ENCODE measurements at places on chromosomes 7 and 10.

- peak; percentile 65 for DNase-seq
Observed at GRCh38 chr7:27064159-27064558, 31.6 kb downstream of the HOXA1 start.

DNA sequence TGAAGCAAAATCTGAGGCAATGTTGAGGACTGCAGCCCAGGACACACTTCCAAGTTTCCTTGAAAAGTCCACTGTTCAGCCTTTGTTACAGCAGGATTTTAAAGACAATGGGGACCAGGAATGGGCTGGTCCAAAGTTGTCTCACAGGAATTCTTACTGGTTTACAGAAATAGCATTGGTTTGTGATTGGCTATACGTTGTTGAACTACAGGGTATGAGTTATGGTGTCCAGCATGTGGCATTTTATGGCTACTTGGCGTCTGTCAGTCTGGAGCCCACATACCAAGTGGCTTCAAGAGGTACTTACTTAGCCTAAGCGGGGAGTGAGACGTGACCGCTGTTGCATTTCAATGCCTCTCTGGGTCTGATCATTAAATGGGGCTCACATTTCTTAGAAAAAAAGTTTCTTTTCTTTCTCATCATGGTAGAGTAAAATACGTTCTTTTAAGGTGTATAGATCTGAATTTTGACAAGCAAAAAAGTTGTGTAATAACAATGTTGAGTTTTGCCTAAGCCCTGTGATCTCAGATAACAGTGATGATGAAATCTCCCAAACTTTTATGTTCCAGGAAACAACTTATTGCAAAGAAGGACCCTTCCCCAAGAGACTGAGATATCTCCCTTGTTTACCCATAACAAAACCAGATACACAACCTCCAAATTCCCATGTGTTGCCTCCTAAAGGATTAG is 100.0 kb upstream of the TRIM24 start:
- no peak for DNase-seq

- no peak for DNase-seq
Observed at GRCh38 chr7:158175779-158176178, 411.8 kb downstream of the PTPRN2 start.

- no peak for DNase-seq
Observed at GRCh38 chr10:88987243-88987725, 3.3 kb upstream of the FAS start.

DNA sequence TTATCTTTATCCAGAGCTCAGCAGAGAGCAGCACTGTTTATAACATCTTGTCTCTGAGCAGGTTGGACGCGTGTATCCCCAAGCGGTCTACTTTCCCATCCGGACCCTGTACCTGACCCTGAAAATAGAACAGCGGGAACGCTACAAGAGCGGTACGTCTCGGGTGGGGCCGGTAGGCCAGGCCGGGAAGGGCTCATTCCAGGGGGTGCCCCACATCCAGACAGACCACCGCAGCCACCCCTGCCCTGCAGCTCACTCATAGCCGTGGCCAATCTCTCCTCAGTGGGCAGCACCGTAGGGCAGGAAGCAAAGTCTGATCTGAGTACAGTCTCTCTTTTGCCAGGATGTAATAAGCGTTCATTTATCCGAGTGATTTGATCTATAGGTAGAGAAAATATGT is 113.7 kb downstream of the TRRAP start:
- DNase-seq, result no peak

- peak; percentile 37 for DNase-seq
Observed at GRCh38 chr7:92751902-92752901, 84.2 kb downstream of the CDK6 start.

- DNase-seq, result no peak
Observed at GRCh38 chr7:29557954-29558353, 5.7 kb upstream of the PRR15 start.

DNA sequence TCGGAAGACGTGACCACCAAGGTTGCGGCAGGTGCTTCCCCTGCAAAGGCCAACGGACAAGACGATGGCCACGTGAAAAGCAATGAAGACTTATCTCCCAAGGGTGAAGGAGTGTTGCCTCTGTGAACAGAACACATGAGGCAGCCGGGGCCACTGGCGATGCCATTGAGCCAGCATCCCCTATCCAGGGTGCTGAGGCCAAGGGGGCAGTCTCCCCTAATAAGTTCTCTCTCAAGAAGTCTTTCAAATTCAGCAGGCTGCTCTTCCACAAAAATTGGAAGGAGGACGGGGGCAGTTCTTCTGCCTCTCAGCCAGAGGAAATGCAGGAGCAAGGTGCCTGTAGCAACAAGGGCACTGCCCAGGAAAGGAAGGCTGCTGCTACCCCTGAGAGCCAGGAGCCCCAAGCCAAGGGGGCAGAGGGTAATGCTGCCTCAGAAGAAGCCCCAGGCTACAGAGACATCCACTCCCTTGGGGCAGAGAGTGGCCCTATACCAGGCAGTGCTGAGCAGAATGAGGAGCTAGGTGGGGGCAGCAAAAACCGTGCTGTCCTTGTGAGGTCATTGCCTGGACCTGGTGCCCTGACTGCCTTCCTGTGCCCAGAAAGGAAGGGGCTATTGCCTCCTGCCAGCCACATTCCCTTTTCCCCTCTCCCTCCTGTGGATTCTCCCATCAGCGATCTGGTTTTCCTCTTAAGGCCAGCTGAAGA is 17.3 kb downstream of the NT5C2 start:
- DNase-seq, result no peak

- no peak for DNase-seq
Observed at GRCh38 chr7:31919678-31920369, 150.4 kb downstream of the PDE1C start.

DNA sequence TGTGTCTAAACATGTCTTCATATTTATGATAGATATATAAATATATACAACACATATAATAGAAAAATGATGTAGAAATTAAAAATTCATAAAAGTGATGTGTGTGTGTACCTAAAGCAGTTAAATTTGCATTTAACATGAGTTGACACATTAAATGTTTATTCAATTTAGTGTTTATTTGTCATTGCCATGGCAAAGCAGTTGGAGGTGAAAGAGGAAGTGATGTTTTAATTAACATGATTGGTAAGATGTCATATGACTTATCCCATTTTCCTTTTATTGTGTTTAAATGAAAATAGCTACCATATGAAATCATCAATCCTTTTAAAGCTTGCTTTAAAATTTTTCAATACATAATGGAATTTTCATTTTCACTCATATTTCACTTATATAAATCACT is 452.6 kb downstream of the SUGCT start:
- no peak for DNase-seq

DNA sequence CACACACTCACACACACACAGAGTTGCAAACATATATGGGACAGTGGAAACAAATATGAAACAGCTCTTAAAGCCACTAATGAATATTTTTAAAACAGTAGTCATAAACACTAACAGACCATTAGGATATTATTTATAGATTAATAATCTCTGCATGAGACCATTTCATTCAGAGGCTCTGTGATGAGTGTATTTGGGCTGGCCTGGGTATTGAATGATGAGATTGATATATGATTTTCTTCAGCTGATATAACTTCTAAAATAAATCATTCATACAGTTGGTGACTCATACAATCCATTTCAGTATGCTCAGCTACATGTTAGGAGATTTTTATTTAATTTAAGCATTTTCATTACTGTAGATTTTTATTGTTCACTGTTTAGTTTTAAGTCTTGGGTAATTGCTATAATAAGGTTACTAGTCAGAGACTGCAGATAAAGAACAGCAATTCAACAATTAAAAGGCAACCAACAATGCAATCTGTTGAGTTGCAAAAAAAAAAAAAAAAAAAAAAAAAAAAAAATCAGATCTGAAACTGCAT is 25.2 kb upstream of the AGK start:
- no peak for DNase-seq

DNA sequence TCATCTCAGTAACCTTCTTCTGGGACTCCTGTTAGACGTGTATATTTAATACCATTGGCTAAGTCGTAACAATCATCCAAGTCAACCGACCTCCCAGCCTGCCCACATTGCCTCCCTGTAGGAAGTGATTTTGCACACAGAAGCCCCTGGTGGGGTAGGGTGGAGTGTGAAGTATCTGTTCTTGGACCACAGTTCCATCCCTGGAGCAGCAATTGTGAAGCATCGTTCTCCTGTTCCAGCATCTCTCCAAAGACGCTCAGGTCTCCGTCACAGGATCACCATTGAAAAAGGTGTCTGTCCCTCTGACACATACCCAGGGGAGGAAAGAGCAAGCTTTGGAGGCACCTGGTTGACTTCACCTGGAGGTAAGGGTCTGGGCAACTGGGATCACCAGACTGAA is 72.9 kb downstream of the CCDC3 start:
- no peak for DNase-seq

- no peak for DNase-seq
Observed at GRCh38 chr10:103254538-103255325, 9.0 kb downstream of the RPEL1 start.

DNA sequence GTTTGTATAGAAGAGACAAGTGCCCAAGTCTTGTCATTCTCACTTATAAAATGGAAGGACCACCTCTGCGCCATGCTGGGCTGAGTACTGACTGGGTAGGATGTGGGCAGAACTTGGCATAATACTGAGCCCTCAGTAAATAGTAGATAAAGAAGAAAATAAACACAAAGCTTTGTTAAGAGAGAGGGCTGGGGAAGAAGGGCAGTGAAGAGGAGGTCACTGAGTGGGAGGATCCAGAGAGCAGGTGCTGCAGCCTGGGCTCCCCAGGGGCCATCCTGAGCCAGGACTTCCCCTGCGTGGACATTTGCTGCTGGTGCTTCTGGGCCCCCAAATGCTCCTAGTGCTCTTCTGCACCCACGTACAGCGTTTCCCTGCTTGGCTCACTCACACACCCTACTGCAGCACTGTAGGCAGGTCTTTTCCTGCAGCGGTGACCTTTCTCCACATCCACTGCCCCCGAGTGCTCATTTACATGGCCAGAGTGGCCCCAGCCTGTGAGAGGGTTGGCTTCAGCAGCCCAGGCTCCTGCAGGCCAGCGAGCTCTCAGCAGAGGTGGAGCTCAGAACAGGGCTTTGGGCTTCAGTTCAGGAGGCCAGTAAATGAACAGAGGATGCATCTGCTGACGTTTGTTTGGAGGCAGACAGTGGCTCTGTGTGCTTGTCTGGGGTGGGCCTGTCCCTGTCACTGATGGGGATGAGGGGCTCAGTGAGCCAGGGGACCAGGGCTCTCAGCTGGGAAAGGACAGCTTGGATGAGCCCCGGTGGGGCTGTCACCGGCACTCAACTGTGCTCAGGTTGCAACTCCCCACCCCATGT is 164.6 kb downstream of the ADARB2 start:
- no peak for DNase-seq

GRCh38 chr10:317271-317769 is 182.1 kb downstream of the ZMYND11 start:
- DNase-seq, result no peak

- no peak for DNase-seq
Observed at GRCh38 chr7:142777318-142777717, 6.5 kb downstream of the PRSS2 start.

- no peak for DNase-seq
Observed at GRCh38 chr7:29991937-29992336, 2.3 kb upstream of the SCRN1 start.

GRCh38 chr7:15857026-15857425 is 170.5 kb upstream of the MEOX2 start:
- no peak for DNase-seq

DNA sequence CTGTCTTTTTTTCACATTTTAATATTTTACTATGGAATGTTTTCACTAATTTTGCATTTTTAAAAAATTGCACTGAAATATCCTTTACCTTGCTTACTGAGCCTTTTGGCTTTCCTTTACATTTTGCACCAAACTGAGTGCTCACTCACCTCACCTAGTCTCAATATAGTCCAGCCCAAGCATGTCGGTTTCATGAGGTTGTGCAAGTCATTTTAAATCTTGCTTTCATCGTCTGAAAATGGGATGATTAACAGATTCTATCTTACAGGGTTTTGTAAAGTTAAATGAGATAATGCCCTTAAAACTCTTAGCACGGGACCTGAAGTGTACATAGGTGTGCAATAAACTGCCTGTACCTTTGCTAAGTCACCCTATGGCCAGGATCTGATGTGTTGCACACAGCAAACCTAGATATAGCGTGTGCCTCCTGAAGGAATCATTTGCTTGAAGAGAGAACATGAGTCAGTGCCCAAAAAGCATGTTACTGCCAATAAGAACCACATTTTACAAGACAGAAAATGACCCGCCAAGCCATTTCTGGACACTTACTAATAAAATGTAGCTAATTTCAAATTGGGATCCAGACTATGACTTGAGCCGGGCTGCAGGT is 199.8 kb downstream of the JCAD start:
- no peak for DNase-seq

- no peak for DNase-seq
Observed at GRCh38 chr7:147968046-147968610, 622.4 kb upstream of the C7orf33 start.

GRCh38 chr10:83612050-83612449 is 527.3 kb upstream of the GHITM start:
- DNase-seq, result no peak

DNA sequence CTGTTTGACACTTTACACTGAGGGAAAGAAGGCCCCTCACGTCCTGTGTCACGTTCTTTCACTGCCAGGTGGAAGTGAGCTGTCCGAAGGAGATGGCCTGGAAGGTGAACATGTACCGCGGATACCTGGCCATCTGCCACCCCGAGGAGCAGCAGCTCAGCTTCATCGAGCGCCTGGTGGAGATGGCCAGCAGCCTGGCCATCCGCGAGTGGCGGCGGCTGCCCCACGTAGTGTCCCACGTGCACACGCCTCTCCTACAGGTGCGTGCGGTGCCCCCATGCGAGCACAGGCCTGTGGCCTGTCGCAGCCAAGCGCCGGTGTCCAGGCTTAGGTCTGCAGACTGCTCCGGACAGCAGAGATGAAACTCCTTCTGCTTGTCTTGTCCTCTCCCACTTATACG is 103.4 kb downstream of the TRRAP start:
- DNase-seq, result no peak

DNA sequence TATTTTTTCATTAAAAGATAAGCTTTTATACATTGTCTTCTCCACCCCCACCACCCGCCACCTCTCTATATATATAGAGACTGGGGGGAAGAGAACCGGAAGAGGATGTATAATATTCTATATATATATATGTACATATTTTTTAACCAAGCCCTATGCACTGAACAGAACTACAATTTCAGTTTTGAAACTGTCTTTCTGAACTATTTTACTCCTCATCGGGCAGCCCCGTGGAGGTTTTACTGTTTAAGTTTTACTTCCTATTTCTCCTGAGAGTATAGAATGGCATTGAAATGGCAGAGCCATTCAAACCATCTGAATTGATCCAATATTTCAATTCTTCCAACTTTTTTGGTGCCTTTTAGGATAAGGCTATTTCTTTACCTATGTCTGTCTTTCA is 1047.1 kb downstream of the NRG3 start:
- no peak for DNase-seq

DNA sequence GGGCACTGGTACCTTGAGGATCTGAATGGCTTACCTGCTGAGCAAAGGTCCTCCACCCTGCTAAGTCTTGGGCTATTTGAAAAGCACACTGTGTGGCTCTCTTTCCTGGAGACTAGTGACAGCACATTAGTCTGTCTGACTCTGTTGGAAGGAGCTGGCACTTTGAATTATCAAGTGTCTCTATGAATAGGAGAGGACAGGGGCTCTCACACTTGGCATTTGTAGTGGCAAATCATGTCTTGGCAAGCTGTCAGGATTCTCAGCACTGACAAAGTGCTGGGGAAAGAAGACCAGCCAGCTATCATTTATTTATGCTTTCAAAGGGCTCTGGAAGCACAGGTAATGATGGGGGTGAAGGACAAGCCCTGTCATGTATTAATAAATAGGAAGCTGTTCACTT is 62.8 kb downstream of the MTPN start:
- DNase-seq, result no peak

GRCh38 chr10:35130663-35131062 is 4.0 kb downstream of the CREM start:
- DNase-seq, result no peak

Data from NCI-H446 (cell line).